ENCODE measurements at places on chromosomes 16 and 17.

DNA sequence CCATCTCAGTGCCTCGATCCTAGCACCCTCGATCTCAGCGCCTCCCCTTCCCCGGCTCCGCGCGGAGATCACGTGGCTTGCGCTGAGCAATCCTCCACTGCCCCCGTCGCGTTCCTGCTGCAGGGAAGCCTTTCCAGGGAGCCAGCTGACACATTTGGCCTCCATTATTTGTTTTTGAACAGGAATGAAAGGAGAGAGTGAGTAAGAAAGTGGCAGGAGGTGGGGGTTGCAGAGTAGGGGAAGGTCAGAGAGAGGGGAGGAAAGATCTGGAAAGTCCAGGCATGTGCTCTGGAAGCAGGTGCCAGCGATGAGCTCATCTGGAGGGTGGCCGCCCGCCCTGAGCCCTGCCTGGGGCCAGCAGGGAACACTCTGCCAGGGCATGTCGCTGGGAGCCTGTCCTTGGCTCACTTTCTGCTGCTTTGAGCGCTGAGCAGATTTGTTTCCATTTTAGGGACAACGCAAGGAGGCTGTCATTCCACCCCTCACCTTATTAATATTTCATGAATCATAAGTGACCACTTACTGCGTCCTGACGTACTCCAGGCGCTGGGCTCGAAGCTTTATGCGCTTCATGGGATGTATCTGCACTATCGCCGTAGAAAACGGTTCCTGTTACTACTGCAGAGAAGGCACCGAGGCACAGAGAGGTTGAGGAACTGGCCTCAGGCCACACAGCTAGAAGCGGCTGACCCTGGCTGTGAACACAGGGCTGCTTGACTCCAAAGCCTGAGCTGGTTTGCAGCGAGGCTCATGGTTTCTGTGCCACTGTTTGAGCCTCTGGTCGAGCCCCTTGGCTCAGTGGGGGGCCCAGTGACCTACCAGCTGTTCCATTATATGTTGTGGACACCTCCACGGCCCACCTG lies 283.1 kb downstream of the SEC14L1 start:
- DNase-seq = no peak

DNA sequence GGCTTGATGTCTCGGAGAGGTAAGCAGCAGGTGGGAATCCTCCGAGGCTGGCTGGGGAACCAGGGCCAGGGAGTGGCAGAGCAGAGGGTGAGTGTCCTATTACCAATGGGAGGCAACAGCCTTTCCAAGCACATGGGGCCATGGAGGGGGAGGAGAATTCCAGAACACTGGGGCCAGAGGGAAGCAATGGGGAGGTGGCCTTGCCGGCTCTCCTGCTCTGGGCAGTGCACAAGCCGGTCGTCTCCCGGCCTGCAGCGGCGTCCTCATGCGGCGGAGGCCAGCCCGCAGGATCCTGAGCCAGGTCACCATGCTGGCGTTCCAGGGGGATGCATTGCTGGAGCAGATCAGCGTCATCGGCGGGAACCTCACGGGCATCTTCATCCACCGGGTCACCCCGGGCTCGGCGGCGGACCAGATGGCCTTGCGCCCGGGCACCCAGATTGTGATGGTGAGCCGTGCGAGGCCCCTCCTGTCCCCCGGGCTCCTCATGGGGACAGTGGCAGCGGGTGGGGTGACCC lies 21.9 kb downstream of the SGSH start:
- no peak for DNase-seq

GRCh38 chr16:85573696-85574641 lies 39.2 kb upstream of the GSE1 start:
- DNase-seq = no peak

DNA sequence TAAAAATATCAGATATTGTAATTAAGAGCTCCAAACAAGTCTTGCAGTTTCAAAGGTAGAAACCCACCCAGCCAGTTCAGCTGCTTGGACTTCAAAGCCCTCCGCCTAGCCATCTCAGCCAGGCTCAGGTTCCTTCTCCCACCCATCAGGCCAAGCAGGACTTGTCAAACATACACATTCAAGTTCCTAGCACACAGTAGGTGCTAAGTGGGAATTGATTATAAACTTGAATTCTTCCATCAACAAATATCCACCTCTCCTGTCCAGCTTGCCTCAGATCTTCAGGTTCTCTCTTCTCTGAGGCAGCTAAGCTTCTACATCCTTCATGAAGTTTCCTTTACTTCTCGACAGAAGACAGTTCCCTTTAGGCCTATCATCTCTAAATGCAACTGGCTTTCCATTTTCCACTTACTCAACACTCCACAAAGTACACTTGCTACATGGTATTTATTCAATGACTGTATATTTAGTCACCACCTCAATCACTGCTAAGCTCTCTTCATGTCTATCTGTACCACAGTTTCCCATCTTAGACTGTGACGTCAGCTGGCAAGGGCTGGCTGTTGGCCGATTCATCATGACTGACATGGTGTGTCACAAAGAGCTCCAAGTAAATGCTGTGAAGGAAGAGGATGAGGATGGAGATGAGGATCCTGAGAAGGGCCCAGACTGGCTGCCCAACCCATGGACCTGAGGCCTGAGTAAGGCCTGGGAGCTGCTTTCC lies 13.3 kb upstream of the COG7 start:
- peak; percentile 8 for DNase-seq

DNA sequence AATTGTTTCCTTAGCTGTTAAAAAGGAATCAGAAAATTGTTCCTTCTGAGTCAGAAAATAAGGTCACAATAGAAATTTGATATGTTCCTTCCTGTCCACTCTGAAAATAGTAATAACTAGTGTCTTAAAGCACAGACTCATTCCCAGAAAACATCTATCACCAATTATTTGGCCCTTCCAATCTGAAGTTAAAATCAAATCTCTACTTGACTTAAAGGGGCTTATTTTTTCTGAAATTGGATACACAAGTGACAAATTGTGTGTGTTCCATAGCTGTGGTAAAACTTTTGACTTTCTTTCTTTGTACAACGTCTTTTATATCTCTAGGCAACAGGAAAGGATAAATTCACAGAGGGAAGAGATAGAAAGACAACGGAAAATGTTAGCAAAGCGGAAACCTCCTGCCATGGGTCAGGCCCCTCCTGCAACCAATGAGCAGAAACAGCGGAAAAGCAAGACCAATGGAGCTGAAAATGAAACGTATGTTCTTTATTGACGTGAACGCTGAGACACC lies 54.5 kb upstream of the MRC2 start:
- no peak for DNase-seq

DNA sequence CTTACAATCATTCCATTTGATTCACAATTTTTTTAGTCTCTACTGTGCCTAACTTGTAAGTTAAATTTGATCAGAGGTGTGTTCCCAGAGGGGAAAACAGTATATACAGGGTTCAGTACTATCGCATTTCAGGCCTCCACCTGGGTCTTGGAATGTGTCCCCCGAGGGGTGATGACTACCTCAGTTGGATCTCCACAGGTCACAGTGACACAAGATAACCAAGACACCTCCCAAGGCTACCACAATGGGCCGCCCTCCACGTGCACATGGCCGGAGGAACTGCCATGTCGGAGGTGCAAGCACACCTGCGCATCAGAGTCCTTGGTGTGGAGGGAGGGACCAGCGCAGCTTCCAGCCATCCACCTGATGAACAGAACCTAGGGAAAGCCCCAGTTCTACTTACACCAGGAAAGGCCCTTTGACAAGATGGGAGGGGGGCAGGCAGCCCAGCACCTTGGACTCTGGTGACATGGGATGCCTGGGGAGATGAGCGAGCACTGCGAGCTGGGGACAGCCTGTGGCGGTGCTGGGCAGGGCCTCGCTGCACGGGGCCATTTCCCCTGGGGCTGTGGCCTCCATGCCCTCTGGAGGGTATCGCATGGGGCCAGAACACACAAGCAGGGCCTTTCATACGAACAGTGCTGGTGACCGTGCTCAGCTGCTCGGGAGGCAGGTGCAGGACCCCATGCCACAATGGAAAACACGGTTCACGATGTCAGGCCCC lies 33.9 kb downstream of the PDIA2 start:
- no peak for DNase-seq

DNA sequence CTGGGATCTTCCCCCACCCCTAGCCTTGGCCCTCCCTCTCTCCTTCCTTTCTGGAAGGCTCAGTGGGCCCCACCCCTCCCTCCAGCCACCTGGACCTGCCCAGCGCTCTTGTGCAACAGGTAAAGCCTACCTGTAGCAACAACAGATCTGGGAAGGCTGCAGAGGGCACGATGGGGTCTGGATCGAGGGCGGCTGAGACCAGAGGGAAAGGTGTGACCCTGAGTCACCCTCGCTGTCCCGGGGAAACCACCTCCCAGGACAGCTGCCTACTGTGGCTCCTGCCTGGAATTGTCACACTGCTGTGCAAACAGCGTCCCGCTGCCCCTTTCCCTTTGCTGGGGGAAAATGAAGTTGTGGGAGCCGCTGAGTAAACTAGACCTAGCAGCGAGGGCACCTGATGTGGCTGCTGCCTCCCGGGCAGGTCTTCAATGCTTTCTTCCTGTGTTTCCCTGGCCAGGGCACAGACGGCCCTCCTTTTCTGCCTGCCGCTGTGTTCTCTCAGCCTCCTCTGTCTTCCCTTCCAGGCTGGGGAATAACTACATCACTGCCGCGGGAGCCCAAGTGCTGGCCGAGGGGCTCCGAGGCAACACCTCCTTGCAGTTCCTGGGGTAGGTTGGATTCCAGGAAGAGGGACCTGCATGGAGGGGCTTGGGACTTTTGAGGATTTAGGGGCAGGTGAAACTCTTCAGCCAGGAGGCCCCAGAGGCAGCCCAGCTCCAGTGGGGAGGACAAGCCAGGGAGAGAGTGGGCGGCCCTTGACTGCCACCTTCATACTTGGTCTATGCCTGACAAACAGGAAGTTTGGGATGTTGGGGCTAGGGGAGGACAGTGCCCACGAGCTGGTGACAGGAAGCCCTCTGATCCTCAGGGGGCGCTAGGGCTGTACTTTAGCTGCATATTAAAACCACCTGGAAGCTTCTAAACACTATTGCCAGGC lies 22.2 kb upstream of the CYLD start:
- no peak for DNase-seq

GRCh38 chr16:61968242-61969076 lies 67.8 kb downstream of the CDH8 start:
- DNase-seq = no peak

- no peak for DNase-seq
Measured at GRCh38 chr17:36977568-36977967, 28.8 kb downstream of the AATF start.

DNA sequence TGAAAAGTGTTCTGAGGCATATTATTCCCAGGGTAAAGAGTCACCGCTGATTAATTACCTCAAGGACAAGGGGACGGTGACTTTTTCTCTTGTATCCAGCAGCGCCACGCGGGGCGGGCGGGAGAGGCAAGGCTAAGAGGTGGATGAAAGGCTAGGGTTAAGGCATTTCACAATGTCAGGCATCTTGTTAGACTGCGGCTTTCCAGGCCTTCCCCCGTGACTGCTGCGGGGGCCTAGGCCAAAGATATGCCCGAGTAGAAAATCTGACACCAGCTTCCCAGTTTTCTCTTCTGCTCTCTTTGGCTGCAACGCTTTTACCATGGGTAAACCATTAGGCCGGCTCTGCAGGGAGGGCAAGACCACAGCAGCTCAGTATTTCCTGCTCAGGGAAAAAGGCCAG lies 698.2 kb downstream of the MAF start:
- no peak for DNase-seq

DNA sequence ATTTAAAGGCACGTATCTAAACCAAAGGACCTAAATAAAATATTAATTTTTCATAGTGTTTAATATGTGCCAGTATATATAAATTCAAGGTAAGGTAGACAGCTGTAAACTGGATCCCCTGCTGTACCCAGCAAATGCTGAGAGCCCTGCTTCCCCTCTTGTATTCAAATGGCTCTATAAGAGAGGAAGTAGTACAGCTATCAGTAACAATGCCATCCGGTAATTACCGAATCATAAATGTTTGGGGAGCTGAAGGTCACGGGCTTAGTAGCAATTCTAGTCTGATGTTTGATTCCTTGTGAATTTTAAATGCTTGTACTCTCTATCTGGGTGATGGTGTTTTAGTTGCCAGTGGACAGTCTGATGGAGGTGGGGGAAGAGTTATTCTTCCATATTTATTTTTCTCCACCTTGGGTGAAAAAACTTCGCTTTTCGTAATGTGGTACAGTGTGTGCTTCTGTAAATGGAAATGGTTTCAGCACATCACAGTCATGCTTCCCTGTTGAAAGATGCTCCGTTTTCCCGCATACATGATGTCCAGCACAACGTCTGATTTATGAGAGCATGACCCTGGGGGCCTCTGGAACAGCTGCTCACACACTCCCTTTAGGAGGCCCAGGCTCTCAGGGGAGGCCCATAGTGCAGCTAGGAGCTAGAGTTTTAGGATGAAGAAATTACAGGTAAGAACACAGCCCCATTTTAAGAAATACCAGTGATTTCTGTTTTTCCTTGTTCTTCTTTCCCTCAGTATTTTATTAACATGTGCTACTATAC lies 423.9 kb downstream of the WWOX start:
- DNase-seq = no peak

- no peak for DNase-seq
Measured at GRCh38 chr16:86671486-86672178, 93.3 kb downstream of the FOXL1 start.

- DNase-seq = no peak
Measured at GRCh38 chr17:5437721-5438317, 1.1 kb downstream of the C1QBP start.

DNA sequence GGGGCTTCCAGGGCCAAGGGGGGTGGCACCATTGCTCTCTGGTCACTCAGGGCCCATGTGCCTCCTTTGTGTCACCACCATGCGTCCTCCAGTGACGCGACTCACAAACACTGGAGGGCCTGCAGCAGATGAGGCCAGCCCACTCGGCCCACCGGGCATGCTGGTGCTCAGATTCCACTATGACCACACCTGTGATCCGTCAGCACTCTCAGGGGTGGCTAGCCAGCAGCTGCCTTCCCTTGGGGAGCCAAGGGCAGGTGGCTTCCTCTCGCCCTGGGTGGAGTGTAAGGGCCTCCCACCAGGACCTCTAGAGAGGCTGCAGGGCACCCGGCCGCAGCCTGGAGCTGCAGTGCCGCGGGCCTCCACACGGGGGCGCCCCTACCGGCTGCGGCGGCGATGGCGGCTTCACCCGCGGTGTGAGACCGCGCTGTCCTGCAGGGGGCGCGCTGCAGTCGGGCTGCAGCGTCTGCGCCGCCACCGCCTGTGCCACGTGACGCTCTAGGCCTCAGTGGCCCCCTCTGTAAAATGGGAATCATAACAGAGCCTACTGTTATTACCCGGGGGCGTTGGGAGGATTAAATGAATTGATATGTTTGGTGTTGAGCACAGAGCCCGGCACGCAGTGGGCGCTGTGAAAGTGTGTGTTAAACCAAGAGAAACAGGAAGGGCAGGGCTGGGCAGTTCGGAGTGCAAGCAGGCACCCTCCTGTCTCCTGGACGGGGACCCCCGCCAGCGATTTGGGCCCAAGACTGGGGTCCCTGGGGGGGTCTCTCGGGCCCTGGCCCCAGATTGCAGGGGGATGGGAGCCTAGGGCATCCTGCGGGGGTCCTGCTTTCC lies 192.4 kb upstream of the GSE1 start:
- DNase-seq = peak; percentile 70

DNA sequence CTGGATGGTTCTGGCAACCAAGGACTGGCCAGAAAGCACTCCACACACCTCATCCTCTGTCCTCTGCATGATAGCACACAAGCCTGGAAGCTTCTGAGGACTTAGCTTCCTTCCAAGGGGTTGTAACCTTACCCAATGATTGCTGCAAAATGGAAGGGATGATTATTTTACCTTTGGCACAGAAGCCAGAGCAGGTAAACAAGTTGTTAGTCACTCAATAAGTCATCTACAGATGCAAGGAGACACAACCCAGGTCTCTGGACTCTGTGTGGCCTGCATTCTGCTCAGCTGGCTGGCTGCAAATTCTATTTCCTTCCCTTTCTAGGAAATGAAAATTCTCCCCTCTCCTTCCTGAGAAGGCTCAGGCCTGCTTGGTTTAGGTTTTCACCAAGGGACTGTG lies 26.7 kb upstream of the DYNLL2 start:
- DNase-seq = no peak

Measured in stimulated activated CD4-positive, alpha-beta T cell treated with anti-CD3 and anti-CD28 coated beads, Interleukin-1b, Interleukin-23, amount 100 ng/mL, for 48 hours (primary cell).